ENCODE measurements at places on chromosomes 4 and X. TPM values are rescaled to one million over a fixed set of nuclear protein-coding genes. Genes with fewer than 3 reads are reported as not detected.

- H3K4me3 ChIP-seq, result no peak overlapping the region
- no peaks in the 10 kb centered on the region for H3K27me3 ChIP-seq
- peaks cover 12% of the 10 kb centered on the region for H3K4me1 ChIP-seq
- DNase-seq, result peak; percentile 6
- no peaks in the 10 kb centered on the region for H3K36me3 ChIP-seq
Measured at GRCh38 chrX:74523870-74524735, 90.3 kb downstream of the RLIM start.

DNA sequence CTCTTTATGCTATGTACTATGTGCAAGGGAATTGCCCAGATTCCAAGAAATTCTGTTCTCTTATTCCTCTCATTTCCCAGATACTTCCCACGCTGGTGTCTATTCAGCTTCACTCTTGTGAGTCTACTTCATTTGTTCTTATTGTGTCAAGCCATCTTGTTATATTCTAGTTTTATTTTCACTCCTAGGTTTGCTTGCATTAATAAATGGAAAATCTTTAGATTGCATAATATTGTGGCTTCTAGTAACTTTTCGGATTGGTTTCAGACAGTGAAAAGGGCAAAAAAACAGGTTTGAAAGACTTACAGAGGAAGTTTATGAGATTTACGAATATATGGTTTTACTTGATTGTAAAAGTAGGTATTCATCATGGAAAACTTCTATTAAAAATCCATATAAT is 128.4 kb downstream of the BTC start:
- no peak overlapping the region for H3K27ac ChIP-seq
- no peak for DNase-seq

- no peaks in the 10 kb centered on the region for H3K27me3 ChIP-seq
- H3K36me3 ChIP-seq, result no peaks in the 10 kb centered on the region
- H3K4me1 ChIP-seq, result no peaks in the 10 kb centered on the region
- no peak overlapping the region for H3K27ac ChIP-seq
- no peak for DNase-seq
Measured at GRCh38 chr4:126799416-126799815, 833.3 kb upstream of the INTU start.

DNA sequence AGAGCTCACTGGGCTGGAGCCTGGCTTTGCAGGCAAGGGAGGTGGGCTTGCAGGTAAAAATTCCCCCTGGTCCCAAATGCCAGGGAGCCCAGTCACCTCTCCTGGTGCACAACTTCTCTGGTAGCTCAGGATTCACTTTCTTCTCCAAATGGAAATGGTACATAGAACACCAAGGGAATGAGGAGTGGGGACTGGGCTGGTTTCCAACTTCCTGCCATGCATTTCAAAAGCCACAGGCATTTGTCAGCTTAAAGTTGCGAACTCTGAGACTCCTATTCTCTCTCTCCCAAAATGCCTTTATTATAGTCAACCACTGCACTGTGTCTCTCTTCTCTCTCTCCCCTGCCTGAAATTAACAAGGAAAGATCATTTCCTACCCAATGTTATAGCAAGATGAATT is 177.3 kb downstream of the GRIA3 start:
- H3K4me3 ChIP-seq, result no peak overlapping the region
- no peaks in the 10 kb centered on the region for H3K27me3 ChIP-seq
- H3K36me3 ChIP-seq, result no peaks in the 10 kb centered on the region
- H3K27ac ChIP-seq, result no peak overlapping the region

DNA sequence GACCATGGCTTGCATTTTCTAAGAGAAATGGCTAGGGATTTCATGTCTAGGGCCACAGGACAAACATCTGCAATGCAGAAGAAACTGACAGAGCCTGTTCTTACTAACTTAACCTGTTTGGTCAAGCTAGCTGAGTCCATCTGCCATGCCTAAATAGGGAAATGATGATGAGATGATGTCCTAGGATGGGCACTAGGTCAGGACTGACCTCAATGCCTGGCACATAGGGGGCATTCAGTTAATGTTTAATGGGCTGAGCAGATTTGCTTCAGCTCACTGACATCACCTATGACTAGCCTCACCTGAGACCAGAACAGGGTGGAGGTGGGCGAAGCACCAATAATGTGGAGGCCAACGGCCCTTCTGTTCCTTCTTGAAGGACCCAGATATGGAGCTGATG is 174.2 kb upstream of the SCML1 start:
- no peaks in the 10 kb centered on the region for H3K36me3 ChIP-seq
- no peaks in the 10 kb centered on the region for H3K27me3 ChIP-seq
- peaks cover 18% of the 10 kb centered on the region for H3K4me1 ChIP-seq
- DNase-seq, result no peak
- no peak overlapping the region for H3K4me3 ChIP-seq
- H3K27ac ChIP-seq, result no peak overlapping the region

GRCh38 chr4:70405765-70406164 is 8.0 kb downstream of the OPRPN start:
- no peaks in the 10 kb centered on the region for H3K36me3 ChIP-seq
- H3K27me3 ChIP-seq, result no peaks in the 10 kb centered on the region
- H3K27ac ChIP-seq, result no peak overlapping the region
- H3K4me1 ChIP-seq, result no peaks in the 10 kb centered on the region

GRCh38 chrX:125089761-125090445 is 229.8 kb upstream of the TEX13C start:
- no peak for DNase-seq
- no peaks in the 10 kb centered on the region for H3K36me3 ChIP-seq
- no peaks in the 10 kb centered on the region for H3K4me1 ChIP-seq
- H3K4me3 ChIP-seq, result no peak overlapping the region
- H3K27ac ChIP-seq, result no peak overlapping the region

- no peaks in the 10 kb centered on the region for H3K36me3 ChIP-seq
- H3K4me1 ChIP-seq, result no peaks in the 10 kb centered on the region
- no peaks in the 10 kb centered on the region for H3K27me3 ChIP-seq
- no peak for DNase-seq
- H3K27ac ChIP-seq, result no peak overlapping the region
- H3K4me3 ChIP-seq, result no peak overlapping the region
Measured at GRCh38 chr4:161522031-161522430, 641.8 kb downstream of the FSTL5 start.

Gene PDS5A
- 133 TPM for total RNA-seq

DNA sequence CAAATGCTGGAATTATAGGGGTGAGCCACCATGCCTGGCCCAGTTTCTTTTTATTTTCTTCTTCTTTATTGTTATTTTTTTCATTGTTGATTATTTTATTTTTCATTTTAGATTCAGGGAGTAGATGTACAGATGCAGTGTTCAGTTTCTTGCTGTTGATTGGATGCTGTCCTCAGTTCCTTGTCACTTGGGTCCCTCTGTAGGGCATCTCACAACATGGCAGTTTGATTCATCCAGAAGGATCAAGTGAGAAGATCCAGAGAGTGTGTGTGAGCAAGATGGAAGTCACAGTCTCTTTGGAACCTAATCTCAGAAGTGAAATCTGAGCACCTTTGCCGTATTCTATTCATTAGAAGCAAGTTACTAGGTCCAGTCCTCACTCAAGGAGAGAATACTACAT is 20.9 kb downstream of the HMGB3 start:
- H3K27ac ChIP-seq, result no peak overlapping the region
- no peak overlapping the region for H3K4me3 ChIP-seq
- no peaks in the 10 kb centered on the region for H3K4me1 ChIP-seq
- H3K36me3 ChIP-seq, result no peaks in the 10 kb centered on the region
- no peaks in the 10 kb centered on the region for H3K27me3 ChIP-seq

Gene TMEM255A
- total RNA-seq, result 2.9 TPM
